ENCODE measurements at places on chromosomes 7 and 10. TPM values are rescaled to one million over a fixed set of nuclear protein-coding genes. Genes with fewer than 3 reads are reported as not detected.

Gene TEX36
- not detected for total RNA-seq

Gene SPDYE2B
- total RNA-seq, result not detected

Gene OR2A42
- total RNA-seq, result not detected

Gene CNTNAP2
- 83.8 TPM for total RNA-seq

Gene ASAH2
- 2.2 TPM for total RNA-seq

Gene CTAGE8
- 0.25 TPM for total RNA-seq

Gene SFTPD
- total RNA-seq, result 0.25 TPM

Gene AKR1D1
- not detected for total RNA-seq
